ENCODE measurements at places on chromosomes 11 and 22. TPM values are rescaled to one million over a fixed set of nuclear protein-coding genes. Genes with fewer than 3 reads are reported as not detected.

- peak; percentile 84 for DNase-seq
Observed at GRCh38 chr22:21044931-21045584, 688 bp upstream of the LRRC74B start.

GRCh38 chr22:32005453-32005852, 37.6 kb upstream of the SLC5A1 start:
- DNase-seq, result no peak

DNA sequence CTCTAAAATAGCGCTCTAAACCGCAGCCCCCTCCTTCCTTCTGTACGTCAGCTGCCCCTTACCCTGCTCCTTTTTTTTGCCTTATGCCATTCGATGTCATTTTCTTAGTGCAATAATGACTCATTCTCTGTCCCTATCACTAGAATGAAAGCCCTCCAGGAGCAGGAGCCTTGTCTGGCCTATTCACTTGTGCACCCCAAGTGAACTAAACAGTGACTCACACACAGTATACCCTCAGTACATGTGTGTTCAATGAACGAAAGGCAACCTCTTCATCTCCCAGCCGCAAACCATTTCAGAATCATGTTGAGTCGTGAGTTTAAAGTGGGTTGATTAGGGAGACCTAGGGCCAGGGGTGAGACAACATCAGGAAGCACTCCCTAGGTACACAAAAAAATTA, 50.7 kb upstream of the SPATA19 start:
- no peak for DNase-seq

GRCh38 chr11:13649619-13650018, 18.8 kb upstream of the FAR1 start:
- no peak for DNase-seq

DNA sequence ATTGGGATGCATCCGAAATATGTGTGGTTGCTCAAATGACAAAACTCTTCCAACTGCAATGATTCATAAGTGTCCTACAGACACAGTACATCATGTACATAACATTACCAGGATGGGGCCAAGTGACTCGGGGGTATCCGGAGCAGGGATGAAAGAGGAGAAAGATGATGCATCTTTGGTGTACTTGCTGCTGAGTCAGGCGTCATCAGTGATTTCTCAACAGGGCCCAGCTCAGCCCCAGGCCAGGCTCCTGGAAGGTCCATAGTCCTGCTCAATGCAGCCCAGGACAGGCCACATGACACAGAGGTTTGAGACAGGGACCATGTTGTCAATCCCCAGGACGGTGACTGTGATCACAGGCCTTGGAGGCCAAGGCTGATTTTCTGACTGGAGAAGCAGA, 59.3 kb downstream of the GGTLC2 start:
- no peak for DNase-seq

DNA sequence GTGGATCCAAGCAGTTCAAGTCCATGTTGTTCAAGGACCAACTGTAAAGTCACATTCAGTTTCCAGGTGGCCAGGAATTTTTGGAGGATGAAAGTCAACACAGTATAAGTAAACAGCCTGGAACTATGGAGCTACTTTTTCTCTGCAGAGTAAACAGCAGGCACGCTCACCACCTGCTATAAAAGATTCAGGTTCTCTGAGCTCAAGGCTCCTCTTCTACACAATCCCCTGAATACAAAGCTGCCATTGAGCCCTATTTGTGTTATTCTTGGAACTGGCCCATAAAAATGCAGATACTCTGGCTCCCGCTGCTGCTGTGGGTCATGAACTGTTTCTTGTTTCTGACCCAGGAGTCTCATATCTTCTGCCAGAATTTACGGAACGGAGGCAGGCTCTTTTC, 56.9 kb upstream of the PRR5 start:
- no peak for DNase-seq

GRCh38 chr22:32059426-32059825, 16.4 kb downstream of the SLC5A1 start:
- peak; percentile 3 for DNase-seq

GRCh38 chr11:76173663-76174062, 32.6 kb downstream of the WNT11 start:
- no peak for DNase-seq

DNA sequence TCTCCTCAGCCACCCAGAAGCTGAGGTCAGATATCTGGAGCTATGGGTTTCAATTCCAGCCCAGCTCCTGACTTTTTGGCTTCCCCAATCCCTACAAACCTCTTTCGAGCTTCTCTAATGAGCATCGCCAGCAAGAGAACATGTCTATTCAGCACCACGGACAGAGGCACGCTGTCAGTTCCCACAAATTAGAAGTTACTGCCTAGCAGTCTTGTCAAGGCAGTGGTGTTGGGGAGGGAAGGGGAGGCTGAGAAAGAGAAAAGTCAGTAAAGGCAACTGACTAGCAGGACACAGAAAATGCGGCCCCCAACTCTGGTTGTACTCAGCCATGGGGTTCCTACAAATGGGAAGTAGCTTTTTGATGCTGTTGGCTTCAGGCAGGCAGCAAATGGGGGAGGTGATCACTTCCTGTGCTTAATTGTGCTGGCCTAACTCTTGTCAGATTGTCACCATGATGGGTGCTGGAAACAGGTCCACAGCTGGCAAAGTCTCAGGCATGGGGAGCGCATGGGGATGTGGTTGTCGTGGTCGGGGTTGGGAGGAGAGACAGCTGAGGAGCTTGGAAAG, 205.9 kb downstream of the ST3GAL4 start:
- peak; percentile 92 for DNase-seq

GRCh38 chr11:74142624-74143023, 28.2 kb downstream of the C2CD3 start:
- DNase-seq, result no peak

DNA sequence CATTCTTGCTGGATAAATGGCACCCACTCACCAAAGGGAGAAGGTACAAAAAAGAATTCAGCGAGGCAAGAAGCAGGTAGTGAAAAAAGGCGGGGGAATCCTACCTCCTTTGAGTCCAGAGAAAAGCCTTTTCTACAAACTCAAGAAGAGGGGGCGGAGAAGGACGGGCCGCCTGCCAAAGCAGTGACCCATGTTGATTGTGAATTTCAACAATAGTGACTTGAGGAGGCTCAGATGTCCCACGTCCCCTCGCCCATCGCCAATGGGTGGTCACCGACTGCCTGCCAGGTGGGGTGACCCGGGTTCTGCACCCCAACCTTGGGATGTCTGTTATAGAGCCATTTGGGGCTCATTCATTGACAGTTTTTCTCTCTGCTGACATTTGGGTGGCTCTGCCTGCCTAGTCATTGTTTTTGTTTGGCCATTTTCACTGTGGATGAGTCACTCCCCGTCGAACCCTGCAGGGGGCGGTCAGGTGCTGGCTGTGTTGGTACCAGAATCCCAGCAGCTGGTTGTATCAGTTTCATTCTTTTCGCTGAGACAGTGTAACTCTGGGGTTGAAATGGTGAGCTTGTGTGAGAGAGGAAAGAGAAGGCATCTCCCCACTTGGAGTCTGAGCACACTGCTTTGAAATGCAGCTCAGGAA, 163.4 kb upstream of the NCAM1 start:
- DNase-seq, result peak; percentile 66

DNA sequence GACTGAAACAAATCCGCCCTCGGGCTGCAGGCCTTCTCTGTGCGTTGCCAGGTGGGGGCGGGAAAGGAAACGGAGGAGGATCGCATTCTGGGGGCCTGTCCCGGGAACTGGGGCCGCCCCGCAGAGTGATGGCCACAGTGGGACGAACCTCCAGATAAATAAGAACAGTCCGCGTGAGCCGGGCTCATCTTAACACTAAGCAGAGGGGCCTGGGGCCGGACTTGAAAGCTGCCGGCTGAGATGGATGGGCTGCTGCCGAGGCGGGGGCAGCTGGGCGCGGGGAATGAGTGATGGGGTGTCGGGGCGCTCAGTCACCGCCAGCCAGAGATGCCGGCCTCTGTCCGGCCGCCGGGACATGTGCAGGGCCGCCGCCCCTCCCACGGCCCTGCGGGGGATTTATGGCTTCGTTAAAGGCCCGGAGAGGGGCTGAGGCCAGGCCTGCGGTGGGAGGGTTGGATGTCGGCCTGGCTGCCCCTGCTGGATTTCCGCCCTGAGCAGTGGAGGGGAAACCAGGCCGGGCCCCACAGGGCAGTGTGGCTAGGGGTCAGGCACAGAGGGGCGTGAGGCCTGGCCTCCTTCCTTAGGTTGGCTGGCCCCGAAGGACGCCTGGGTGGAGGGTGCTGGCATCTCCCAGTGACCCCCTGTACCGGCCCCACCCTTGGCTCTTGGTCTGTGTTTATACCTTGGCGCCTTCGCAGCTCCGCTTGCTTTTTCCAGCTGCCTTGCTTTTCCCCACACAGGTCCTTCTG, 45.3 kb upstream of the CD82 start:
- peak; percentile 48 for DNase-seq

DNA sequence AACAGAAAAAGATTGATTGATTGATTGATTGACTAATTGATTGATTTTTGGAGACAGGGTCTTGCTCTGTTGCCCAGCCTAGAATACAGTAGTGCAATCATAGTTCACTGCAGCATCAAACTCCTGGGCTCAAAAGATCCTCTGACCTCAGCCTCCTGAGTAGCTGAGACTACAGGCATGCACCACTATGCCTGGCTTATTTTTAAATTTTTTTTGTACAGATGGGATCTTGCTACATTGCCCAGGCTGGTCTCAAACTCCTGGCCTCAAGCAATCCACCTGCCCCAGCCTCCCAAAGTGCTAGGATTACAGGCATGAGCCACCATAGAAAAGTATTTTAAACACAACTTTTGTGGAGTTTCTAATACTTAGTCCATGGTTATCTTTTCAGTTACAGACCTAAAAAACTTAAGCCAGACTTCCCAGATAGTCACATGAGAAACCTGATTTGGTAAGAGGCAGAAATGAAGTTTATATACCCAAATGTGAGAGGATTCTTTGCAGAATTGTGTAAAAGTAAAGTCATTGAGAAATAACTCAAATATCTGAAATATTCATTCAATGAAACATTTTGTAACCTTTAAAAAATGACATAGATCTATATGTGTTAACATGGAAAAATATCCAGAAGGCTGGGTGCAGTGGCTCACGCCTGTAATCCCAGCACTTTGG, 186.5 kb downstream of the SWAP70 start:
- no peak for DNase-seq

DNA sequence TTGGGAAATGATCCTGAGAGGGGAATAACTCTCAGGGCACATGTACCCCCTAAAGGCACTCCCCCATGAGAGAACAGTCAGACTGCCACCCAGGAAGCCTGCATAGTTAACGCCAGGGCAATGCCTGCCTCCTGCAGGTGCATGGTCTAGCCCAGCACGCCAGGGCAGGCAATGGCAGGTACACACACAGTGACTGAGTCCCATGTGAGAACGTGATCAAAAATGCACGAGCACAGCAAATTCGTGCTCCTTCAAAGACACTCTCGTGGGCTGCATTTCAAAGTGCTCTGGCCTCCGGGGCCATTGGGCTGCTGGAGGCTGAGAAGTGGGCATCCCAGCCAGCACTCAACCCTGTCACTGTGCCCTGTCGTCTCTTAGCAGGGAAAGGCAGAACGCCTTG, 79.7 kb downstream of the SHANK2 start:
- DNase-seq, result no peak

The SCGB1A1 gene
- total RNA-seq, result not detected

The SAA4 gene
- not detected for total RNA-seq

All from tongue (tissue), 3 donors.